ENCODE measurements at places on chromosomes 7 and 10.

DNA sequence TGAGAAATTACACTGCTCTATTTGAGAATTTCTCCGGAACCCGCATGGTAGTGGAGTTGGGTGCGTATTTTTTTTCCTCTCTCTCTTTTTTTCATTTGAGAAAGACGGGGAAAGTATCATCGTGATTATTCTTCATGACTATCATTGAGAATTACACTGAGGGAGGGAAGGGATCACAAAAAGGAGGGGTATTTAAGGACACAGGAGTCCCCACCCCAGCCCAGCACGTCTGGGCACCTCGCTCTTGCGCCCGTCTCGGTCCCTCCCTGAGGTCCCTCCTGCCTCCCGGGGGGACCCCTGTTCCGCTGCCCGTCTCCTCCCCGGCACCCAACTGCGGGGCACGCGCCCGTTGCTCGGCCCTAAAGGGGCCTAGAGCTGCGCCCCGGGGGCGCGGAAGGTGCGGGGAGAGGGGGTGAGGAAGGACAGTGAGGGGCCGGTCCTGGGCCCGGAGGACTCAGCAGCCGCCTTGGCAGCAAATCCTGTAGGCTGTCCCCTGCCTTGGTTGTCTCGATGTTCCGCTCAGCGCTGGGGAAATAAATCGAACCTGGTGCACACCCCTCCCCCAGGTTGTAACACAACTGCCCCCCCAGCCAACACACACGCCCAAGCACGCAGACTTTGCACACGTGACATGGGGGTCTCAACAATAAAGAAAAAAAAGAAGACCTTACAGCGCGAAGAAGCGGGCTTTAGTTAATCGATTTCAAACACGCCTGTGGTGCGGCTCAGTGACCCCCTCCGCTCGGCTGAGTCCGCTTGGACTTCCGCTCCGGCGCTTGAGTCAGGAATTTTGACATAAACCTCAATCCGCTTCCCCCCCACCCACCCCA lies 18.6 kb upstream of the GATA3 start:
- DNase-seq, result no peak

DNA sequence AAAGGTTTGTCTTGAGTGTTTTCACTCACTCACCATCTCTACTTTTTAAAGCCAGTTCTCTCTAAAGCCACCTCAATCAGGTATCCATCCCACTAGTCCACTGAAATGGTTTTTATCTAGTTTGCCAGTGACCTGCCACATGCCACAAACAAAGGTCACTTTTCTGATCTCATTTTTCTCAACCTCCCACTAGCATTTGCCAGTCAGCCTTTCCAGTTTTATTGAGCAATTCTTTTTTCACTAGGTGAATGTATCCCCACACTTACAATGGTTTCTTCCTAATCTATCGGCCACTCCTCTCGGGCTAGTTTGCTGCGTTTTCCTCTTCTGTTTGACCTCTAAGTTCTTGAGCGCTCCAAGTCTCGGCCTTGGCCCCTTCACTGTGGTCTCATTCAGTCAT lies 44.9 kb upstream of the ARL4A start:
- no peak for DNase-seq

- DNase-seq, result peak; percentile 16
Measured at GRCh38 chr7:149140831-149141230, 6.4 kb upstream of the ZNF398 start.

DNA sequence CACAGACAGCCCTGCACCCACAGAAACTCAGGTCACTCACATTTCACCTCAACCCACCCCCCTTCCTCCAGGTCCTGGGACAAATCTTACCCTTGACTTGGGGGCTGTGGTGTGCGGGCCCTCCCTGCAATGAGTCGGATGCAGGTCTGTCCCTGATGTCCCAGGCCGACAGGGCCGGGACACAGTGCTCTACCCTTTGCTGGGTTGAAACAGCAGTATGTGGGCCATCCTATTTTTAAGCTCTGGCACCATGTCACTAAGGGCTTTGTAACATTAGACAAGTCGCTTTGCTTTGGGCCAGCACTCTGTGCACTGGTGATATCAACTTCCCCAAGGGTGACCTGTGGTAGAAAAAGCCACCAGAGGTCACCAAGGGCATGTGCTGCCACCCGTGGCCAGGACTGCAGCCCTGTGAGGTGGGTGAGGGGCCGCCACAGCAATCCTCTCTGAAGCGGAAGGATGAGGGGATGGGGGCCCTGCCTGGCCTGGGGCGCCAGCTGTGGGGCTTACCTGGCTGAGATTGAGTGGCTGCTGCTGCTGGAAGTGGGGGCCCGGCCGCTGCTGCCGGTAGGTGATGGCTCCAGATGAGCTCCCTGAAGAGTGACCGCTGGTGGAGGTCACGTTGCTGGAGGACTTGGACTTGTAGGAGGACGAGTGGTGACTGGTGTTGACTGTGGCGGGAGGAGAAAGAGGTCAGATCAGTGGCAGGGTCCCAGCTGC lies 51.3 kb downstream of the CLEC2L start:
- no peak for DNase-seq

DNA sequence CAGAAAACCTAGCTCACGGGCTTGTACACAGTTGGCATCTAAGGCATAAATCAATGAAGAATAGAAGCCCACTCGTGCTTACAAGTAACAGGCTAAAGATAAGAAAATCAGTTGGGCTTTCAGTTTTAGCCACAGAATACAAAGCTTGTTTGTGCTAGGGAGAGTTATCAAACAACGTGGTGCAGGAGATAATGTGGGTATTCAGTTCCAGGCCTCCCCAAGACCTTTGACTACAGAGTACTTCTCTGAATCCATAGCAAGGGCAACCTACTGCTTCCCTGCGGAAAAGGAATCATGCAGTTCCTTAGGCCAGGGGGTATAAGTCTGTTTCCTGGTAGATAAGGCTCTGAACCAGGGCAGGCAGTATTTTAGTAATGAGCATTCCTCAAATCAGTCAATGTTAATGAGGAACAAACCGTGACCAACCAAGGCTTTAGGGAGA lies 219.5 kb upstream of the CSTF2T start:
- DNase-seq, result no peak

GRCh38 chr10:116538456-116538855 lies 7.3 kb upstream of the PNLIP start:
- DNase-seq, result no peak

GRCh38 chr7:152354061-152354460 lies 81.7 kb downstream of the KMT2C start:
- no peak for DNase-seq

DNA sequence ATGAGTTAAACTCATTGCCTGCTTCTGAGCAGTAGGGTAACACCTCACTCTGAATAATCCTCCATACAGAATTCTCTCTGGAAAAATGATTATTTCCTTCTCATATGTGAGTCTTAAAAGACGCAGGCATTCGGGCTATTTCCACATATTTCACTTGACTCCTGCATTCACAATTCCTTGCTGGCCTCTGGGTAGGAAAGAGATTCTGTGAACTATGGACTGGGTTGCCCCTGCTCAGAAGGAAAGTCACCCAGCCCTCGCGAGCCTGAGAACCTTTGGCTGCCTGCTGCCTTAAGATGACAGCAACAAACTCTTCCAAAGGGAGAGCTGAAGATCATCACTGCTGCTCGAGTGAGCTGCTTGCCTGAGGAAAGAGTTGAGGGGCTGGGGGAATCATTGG lies 216.8 kb downstream of the BAMBI start:
- no peak for DNase-seq

DNA sequence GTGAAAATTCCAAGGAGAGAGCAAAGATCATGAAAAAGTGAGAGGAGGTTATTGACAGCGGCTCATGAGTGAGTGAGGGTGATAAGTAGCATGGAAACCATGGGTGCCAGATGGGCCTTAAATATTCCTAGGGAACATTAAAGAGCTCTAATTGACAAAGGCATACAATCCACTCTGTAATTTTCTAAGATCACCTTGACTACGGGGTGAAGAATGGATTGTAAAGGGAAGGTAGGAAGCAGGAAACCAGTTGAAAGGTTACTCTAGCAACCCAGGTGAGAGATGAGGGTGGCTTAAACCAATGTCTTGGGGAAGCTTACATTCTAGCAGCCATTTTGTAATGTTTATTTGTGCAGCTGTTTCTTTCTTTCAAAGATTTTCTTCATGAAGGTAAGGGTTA lies 75.7 kb downstream of the RSU1 start:
- DNase-seq, result no peak

DNA sequence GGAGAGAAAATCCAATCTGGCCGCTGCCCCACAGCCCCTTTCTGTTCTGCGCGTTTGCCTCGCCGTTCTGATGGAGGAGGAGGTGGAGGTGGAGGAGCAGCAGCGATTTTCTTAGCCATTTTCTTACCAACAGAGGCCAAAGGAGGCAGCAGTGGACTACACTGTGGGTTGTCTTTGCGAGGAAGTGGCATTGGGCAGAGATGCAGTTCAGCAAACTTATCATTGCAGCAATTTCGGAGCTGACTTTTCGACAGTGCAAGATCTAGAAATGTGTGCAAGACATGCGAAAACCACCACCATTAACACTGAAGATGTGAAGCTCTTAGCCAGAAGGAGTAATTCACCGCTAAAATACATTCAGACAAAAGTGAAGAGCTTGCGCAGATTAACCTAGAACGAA lies 1.9 kb upstream of the ARL4A start:
- peak; percentile 13 for DNase-seq

DNA sequence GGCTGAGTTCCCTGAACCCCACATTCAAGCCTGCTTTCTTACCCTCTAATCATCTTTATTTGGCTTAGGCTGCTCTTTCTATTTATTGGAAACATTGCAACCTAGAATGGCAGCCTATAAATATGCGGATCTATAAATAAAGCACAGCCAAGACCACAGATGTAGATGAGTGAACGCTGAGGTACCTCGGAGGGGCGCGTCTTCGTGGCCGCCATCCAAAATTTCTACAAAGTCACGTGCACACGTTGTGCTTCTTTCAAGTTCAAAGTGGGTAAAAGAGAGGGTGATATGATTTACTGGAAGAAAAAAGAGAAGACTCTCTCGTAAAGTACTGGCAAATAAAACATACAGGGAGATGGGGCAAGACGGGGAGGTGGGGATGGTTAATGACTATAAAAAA lies 132.6 kb upstream of the RSU1 start:
- no peak for DNase-seq

- no peak for DNase-seq
Measured at GRCh38 chr10:102965311-102965851, 47.3 kb downstream of the CNNM2 start.

DNA sequence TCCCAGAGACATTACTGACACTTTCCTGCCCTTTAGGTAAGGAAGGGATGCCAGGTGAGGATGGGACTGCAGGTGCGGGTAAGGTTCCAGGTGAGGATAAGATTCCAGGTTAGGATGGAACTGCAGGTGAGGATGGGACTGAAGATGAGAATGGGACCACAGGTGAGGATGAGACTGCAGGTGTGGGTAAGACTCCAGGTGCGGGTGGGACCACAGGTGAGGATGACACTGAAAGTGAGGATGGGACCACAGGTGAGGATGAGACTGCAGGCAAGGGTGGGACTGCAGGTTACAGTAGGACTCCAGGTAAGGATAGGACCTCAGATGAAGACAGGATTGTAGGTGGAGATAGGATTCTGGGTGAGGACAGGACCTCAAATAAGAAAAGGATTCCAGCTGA lies 322.3 kb downstream of the WDR37 start:
- no peak for DNase-seq

- no peak for DNase-seq
Measured at GRCh38 chr7:26447116-26447515, 155.5 kb downstream of the SNX10 start.

DNA sequence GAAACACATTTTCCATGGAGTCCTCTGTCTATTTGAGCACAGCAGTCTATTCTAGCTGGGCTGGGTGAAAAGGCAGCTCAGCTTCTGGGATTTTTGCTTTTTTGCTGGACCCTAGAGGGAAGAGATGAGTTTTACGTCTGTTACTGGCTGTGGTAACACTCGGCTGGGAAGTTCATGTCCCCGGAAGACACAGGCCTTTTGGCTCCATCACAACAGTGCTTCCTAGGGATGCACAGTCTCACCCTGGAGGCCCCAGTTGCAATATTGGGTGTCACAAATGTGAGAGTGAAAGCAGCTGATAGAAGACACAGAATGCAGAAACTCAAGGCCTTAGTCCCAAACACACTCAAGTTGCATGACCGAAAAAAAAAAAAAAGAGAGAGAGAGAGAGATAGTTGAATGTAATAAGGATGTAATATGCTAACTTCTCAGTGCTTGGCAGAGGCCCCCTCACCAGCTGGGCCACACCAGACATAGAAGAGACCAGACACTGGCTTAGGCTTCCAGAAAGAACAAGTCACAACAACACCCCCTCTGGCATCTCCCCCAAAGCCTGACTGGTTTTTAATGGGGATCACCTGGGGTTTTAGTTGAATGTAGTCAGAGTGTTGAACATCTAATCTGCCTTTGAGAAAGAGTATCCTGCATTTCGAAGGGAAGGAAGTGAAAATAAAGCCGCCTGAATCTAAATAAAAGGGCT lies 545.4 kb upstream of the FZD8 start:
- no peak for DNase-seq

- no peak for DNase-seq
Measured at GRCh38 chr7:17462131-17462631, 163.7 kb downstream of the AHR start.

- no peak for DNase-seq
Measured at GRCh38 chr10:113232928-113233511, 283.0 kb downstream of the TCF7L2 start.

GRCh38 chr10:127576740-127577161 lies 27.6 kb downstream of the NPS start:
- no peak for DNase-seq

DNA sequence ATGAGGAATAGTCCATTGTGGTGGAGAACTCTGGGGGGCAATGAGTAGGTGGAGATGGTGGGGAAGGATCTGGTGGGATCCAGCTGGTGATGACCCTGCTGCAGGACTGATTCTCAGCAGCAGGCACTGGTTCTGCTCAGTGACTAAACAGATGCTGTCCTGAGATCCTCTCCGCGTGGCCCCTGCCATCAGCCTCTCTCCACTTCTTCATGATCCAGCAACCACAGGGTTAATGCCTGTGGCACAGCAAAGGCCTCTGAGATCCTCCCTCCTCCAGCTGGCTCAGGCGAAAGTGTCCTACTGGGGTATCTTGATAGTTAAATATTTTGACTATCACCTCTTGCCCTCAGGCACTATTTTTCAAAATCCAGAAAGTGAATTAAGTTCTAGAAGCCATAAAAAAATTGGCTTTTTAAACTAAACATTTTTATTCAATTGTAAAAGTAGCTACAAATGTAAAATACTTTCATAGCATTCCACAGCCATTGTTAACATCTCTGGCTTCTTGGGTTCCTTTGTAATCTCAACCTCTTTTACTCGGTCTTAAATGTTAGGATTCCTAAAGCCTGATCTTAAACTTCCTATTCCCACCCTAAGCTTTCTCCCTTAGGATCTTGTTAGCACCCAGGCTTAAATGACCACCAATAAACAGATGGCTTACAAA lies 13.1 kb downstream of the PLAU start:
- no peak for DNase-seq

DNA sequence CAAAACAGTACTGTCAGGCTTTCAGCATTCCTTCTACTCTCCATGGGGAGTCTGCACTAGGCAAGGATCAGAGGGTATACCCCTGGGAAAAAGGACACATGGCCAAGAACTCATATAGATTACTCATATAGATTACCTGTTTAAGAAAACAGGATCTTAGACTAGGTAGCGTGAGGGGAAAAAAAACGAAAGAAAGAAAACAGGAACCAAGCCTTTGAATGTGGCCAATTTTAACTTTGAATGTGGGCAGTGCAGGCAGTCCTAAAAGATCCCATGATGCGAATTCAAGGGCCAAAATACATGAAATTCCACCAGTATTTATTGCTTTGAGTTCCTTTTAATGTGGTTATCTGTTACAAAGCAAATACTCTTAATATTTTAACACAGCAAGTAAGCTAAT lies 108.6 kb upstream of the TAC1 start:
- no peak for DNase-seq

- no peak for DNase-seq
Measured at GRCh38 chr10:33388785-33389184, 54.3 kb upstream of the NRP1 start.
